ENCODE measurements at places on chromosomes 16 and 17. TPM values are rescaled to one million over a fixed set of nuclear protein-coding genes. Genes with fewer than 3 reads are reported as not detected.

GRCh38 chr17:48282303-48282702 lies 147.7 kb downstream of the SKAP1 start:
- DNase-seq = no peak

DNA sequence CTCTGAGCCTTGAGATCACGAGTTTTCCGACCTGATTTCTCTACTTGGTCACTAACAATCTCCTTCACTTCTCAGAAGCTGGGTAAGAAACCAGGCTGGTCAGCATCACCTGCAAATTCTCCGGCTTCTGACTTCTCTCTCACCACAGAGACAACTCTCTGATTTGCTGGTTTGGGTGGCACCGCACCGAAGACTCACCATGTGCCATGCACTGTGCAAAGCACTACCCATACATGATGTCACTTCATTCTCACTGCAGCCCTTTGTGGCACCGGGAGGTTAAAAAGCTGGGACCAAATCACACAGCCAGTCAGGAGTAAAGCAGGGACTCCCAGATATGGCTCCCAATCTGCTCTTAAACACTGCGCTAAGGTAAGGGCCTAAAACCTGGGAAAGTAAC lies 647 bp downstream of the VAC14 start:
- DNase-seq = peak; percentile 9

- DNase-seq = no peak
Measured at GRCh38 chr17:46121841-46122485, 71.3 kb downstream of the KANSL1 start.

DNA sequence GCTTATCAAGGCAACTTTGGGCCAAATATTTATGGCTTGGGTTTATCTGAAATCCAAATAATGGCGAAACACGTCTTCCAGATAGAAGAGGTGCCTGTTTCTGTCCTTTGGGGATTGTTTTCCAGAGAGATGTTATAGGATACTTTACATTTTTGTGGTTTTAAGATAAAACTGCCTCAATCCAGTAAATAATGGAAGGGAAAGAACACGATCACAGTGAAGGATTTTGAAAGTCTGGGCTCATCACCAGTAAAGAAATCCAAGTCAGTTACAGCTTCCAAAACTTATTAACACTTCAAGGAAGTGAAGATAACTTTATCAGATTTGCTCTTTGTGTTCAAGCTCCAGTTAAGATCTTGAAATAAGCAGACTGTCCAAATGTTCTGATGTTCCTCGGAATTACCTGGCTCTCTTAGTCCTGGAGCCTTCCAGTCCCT lies 30.1 kb downstream of the DNAH2 start:
- peak; percentile 49 for DNase-seq

GRCh38 chr17:77140878-77141767 lies at the start of gene SEC14L1:
SEC14L1 (plus strand) TSS chr17:77140969; CDS start chr17:77143597, 2,628 bp downstream.
- peak; percentile 56 for DNase-seq

DNA sequence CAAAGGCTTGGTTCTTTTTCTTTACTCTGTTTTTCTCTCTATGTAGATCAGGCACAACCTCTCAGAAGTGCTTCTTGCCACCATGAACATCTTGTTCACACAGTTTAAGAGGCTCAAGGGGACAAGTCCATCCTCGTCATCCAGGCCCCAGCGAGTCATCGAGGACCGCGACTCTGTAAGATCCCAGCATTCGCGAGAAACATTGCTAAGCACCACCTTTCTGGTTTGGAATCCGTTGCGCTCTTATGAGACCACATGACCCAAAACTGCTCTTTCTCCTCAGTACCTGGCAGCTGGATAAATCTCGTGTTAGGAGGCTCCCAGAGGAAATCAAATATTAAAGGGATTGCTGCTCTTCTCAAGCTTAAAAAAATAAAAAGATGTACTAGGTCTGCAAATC lies 23.3 kb upstream of the SLC12A3 start:
- DNase-seq = no peak

- DNase-seq = no peak
Measured at GRCh38 chr17:61418449-61418848, 18.8 kb downstream of the TBX2 start.

GRCh38 chr16:52967744-52968143 lies 85.0 kb downstream of the CHD9NB start:
- no peak for DNase-seq

GRCh38 chr16:13645601-13646245 lies 274.2 kb upstream of the ERCC4 start:
- DNase-seq = no peak

DNA sequence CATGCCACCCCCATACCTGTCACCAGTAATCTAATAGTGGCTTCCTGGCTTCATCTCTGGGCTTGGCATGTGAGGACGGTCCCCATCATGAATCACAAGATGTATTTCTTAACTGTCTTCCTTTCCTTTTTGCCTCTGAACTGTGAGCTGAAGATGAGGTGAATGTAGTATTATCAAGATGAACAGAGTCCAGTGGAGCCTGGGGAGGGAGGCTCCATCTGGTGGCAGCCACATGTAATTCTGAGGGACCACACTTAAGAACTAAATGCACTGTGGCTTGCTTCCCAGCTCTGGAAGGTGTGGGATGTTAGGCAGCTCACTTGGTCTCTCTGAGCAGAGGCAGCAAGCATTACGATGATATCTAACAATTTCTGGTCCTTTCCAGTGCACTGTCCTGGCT lies 354.9 kb upstream of the ASIC2 start:
- no peak for DNase-seq

DNA sequence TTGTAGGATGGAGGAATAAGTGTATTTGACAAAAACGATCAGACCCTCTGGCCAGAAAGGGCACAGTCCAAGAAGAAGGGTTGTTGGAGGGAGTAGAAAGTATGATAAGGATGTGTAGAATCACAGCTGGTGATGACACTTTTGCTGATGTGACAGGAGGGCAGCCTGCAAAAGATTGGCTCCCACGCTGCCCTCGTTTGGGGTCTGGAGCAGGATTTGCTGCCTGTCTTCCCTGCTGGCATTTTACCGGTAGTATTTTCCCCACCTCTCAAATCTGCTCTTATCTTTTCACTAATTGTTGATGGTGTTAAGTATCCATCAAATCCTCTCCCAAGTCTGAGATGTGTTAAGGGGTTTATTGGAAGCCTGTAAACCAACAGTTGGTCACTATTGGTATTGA lies 208.8 kb downstream of the CCDC182 start:
- no peak for DNase-seq

ASPHD1 gene
- total RNA-seq = 8.9 TPM

KRT31 gene
- total RNA-seq = not detected

NPIPB12 gene
- 6.9 TPM for total RNA-seq

SNF8 gene
- 146 TPM for total RNA-seq

SLC47A1 gene
- not detected for total RNA-seq

SDF2 gene
- total RNA-seq = 47.6 TPM

P2RX5 gene
- total RNA-seq = 21.5 TPM

PLEKHH3 gene
- 20.4 TPM for total RNA-seq

All from LHCN-M2 (cell line).